GM03348 (cell line): ENCODE measurements at places on chromosomes 2 and 18.
A peak's percentile ranks its signal among the peaks of the same experiment; 100 is the strongest.

DNA sequence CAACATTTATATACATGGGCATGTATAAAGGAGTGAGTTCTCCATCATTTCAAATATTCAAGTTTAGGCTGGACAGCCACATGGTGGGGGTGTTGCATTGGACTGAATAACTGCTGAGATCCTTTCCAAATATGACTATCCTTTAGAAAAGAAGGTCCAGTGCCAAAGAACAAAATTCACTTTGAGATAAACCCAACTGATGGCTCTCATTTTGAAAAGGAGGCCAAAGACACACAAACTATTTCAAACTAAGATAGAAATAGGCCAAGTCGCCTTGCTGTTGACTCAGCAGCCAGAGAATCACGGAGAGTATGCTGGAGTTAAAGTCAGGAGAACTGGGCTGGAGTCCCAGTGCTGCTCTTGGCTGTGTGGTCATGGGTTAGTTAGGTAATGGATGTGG is 204.5 kb upstream of the LRATD1 start:
- DNase-seq, result peak; percentile 61

DNA sequence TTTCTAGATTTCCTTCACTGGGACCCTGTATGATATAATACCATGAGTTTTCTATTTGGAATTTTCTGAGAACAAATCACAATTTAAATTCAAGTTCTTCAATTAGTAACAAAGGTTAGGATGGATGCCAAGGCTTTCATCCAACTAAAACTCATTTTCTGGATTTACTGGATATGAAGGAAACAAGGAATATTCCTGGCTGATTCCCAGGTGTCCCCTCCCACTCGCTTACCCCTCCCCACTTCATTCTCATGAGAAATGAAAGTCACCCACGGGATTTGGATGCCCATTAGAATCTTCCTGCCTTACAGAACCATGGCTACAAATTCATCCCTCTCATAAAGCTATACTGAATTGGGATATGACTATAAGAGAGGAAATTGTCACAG is 40.0 kb downstream of the RNU4ATAC start:
- DNase-seq, result no peak

DNA sequence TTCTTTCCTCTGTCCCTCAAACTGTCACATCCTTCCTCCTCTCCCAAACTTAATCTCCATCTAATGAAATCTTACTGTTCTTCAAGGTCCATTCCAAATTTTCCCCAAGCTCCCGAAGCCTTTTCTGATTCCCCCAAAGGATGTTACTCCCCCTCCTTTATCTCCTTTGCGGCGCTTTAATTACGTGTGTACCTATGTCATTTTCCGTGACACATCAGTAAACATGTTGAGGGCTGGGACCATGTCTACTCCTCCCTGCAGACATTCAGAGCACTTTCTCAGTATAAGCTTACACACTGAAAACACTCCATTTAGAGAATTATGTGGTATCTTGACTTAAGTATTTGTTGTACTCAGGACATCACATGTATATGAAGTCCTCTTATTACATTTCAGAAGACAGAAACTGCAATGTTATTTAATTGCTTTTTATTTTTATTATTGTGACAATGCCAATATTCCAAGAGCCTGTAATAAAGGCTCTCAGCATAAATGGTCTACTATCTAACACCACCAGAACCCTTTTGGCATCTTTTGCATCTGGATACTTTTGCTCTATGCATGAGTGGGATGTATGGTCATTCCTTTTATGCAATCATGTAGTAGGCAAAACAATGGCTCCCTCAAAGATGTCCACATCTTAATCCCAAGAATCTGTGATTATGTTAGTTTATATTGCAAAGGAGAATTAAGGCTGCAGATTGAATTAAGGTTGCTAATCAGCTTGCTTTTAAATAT is 1.8 kb downstream of the NMI start:
- DNase-seq, result no peak

GRCh38 chr2:241052677-241053360 is 49.3 kb downstream of the MTERF4 start:
- no peak for DNase-seq

- peak; percentile 66 for DNase-seq
Measured at GRCh38 chr2:183093857-183094657, 15.5 kb downstream of the DUSP19 start.

DNA sequence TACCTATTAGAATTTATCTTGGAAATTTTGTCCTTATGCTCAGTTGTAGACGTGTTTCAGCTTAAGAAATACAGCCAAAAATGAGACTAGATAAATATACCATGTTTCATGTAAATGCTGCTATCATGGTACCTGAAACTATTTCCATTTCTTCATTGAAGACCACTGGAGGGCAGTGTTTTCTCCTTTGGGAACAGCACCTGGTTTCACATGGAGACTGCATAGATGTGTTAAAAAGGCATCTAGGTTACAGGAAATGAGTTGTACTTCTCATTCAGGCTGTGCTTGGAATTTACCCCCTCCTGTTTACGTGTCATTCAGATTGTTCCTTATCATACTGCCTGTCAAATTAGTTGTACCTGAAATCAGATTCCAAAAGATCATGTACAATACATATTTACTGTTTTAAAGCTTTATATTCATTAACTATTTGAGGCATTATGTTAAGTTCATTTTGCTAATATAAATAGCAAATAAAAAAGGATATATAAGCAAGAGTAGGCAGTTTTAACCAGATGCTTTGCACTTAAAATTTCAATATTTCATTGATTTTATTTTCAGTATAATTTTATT is 57.3 kb upstream of the PSMD14 start:
- peak; percentile 37 for DNase-seq

DNA sequence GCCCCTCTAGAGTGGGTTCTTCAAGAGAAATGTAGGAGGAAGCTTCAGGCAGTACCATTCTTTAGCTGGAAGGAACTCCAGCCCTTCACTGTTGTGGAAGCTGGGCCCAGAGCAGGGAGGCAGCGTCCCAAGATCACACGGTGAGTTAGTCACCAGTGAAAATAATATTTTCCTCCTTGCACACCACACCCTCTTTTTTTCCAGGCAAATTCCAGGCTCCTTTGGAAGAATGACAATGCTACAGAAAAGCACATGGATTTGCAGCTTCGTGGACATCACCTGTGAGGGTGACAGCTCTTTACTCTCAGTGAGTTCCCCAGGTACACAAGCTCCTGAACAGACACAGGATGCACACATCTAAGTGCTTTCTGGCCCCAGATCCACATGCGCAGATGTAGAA is 157.1 kb downstream of the COL6A3 start:
- DNase-seq, result peak; percentile 69

DNA sequence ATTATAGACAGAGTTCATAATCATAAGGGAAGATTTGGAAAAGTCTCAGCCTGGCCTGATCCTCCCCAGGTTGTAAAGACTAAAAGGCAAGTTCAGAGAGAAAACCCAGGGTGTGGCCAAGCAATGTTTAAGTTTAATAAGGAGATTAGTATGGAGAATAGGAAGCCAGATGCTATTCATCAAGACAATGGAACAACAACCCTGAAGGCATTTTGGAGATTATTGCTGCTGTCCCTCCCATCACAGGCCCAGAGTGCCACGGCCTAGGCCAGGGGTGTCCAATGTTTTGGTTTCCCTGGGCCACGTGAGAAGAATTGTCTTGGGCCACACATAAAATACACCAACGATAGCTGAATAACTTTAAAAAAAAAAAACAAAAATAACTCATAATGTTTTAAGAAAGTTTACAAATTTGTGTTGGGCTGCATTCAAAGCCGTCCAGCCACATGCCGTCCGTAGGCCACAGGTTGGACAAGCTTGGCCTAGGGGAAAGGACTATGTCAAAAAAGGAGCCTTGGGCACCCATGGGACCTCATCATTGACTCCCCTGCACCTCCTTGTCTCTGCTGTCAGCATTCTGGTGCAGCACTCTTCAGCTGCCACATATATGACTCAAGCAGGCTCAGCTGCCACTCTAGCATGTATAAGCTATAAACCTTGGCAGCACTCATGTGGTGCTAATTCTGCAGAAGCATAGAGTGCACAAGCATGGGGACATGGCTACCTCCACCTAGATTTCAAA is 20.8 kb downstream of the DPP4 start:
- DNase-seq, result no peak

- no peak for DNase-seq
Measured at GRCh38 chr2:140392824-140393223, 1612.6 kb upstream of the NXPH2 start.

DNA sequence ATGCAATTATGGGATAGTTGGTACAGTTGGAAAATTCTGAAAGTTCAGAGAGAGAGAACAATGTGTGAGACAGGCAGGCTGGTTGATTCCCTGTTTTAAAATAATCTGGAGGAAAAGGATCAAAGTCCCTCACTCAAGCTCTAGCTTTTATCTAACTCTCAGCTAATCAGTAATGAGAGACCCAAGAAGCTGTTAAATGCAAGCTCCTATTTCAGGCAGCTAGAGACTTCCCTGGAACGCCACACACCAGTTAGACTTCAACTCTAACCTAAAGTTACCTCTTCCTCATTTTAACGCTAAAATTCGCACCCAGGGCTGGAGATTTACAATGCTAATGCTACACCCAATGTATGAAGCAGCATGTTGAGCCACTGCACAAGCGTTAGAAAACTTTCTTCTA is 243.1 kb downstream of the EN1 start:
- DNase-seq, result no peak

DNA sequence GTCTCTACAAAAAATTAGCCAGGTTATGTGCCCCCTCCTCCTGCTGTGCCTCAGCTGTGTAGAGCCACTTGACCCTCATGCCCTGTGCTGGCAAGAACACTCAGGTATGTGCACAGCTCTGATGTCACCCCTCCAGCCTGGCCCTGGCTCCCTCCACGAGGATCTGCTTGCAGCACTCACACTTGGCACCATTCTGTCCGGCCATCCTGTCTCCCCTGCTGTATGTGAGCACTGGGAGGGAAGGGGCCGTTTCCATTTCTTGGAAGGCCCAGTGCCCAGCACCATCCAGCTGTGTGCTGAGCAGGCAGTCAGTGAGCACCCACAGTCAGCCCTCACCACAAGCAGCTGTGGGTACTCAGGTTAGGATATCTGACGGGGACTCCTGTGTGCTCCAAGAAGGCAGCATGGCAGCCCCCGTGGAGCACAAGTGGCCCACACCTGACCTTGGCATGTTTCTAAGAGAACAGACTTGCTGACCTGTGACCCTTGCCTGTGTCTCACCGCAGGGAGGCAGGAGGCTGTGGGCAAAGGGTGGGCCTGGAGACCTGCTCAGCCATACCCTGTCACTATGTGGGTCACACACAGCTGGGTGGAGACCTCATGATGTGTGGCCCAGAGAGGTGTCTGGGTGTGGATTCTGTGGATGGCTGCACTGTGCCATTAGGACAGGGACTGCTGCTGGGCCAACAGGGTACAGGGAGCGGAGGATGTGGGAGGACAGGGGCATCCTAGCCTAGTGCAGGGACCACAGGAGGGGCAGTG is 31.5 kb downstream of the USP34 start:
- no peak for DNase-seq

- peak; percentile 95 for DNase-seq
Measured at GRCh38 chr2:174682578-174683391, 81.5 kb downstream of the CHRNA1 start.

GRCh38 chr18:73563901-73564472 is 583.6 kb downstream of the FBXO15 start:
- DNase-seq, result peak; percentile 7

GRCh38 chr2:17748745-17749144 is 4.9 kb downstream of the SMC6 start:
- no peak for DNase-seq

- DNase-seq, result peak; percentile 69
Measured at GRCh38 chr2:70141902-70142589, 48.8 kb downstream of the C2orf42 start.

DNA sequence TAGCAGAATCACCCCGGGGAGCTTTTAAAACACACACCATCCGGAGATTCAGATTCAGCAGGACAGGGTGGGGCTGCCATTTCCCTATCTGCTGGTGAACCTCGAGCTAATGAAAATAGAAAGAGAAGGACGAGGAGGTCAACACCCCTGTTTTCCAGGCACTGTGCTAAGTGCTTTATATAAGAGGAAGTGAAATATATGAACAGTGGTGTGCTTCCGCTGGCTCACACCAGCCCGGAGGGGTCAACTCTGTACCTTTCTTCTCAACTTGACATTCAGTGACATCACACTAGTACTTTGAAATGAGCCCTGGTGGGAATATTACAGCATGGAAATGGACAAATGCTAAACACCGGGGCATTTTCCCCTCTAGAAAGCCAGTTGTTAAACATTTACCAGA is 108.3 kb upstream of the LTBP1 start:
- no peak for DNase-seq

- no peak for DNase-seq
Measured at GRCh38 chr2:65969161-65969560, 465.8 kb upstream of the MEIS1 start.

DNA sequence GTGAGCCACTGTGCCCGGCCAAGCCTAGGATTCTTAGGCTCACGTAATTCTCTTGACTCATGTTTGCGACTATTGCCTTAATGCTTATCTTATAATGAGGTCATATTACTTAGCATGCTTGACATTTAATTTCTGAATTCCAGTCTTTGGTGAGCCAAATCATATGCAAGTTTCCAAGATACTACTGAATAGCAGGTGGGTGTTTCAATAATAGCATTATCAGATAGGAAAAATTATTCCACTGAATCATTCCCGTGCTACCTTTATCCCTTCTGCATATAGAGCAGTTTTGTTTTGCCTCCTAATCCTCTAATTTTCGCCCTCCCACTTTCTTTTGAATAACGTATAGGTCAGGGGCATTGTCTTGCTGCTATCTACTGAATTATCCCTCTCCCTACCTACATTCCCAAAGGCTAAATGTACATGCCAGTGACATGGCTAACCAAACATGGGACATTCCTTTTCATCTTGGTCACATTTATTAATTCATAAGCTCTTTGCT is 4.9 kb downstream of the DAW1 start:
- DNase-seq, result no peak

GRCh38 chr2:68811364-68811763 is 59.8 kb downstream of the BMP10 start:
- DNase-seq, result peak; percentile 30

DNA sequence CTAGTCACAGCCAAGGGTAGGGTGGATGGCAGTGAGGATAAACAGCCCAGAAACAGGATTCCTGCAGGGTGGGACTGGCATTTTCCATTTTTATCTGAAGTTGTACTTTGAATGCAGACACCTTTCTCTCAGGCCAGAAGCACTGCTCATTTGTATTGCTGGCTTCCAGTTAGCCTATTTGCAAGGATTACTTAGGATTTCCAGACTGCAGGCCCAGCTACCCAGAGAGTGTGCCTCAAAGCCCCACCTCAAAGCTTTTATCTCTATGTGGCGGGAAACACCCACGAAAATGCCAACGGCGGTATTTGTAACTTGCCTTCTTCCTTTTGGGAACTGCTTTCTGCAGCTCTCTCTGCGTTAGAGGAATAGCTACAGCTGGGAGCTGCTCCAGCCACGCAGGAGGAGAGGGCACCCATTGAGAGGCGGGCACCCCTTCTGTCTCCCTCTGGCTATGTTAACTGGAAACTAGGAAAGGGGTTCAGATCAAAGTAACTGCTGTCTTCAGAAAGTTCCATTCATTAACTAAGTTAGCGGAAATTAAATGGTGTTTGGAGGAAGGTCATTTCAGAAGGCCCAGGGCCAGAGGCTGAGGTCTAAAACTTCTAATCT is 144.9 kb downstream of the TGIF1 start:
- DNase-seq, result no peak
